ENCODE measurements at places on chromosomes 3 and 15.
A peak's percentile ranks its signal among the peaks of the same experiment; 100 is the strongest.

- no peak for DNase-seq
Measured at GRCh38 chr3:176941689-176942088, 255.6 kb downstream of the TBL1XR1 start.

GRCh38 chr3:154976072-154976983 lies 103.8 kb upstream of the MME start:
- DNase-seq, result no peak

GRCh38 chr3:86175593-86176444 lies 815.1 kb downstream of the VGLL3 start:
- no peak for DNase-seq

DNA sequence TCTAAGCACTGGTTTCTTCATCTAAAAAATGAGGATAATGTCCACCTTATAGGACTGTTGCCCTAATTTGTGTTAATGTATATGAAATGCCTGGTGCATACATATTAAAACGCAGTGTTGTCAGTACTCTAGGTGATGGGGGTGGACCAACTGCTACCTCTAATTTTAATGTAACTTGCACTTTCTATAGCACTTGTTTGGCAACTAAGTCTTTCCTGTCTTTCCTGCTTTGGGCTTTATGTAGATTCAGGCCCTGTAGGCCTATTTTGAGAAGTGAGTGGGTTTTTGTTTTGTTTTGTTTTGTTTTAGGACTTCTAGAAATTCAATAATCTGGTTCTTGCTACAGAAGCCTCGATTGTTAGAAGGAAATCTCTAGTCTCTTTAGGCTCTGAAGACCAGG lies 21.2 kb downstream of the SLC7A14 start:
- no peak for DNase-seq

DNA sequence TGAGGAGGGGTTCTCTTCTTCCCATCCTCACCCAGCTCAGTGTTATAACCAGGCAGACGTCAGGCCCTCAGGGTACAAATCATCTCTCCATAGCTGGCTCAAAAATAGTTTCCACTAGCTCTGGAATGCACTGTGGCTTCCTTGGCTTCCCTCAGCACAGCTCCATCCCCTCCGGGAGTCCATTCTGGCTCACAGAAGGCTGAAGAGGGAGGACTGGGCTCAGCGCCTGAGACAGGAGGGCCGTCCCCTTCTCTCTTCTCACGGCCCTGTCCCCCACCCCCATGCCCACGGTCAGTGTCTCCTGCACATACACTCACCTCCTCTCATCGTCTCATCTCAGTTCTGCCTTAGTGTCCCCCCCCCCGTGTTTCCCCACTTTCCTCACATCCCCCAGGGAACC lies 50.1 kb downstream of the UMPS start:
- DNase-seq, result no peak

DNA sequence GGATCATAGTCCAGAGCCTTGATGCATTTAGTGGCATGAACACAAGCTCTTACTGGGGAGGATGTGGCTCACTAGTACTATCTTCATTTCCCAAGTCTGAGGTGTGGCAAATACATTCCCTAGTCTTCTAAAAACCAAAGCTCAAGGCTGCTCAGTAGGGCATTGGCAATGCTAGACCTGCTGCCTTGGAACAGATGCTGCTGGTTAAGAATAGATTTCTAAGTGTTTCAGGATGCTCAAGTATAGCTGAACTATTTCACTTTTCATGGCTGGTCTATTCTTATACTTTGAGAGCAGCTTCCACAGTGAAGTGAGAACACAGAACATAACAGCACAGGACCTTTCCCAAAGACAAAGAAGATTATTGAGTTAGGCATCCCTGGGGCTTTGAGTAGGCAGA lies 178.8 kb downstream of the CHST2 start:
- no peak for DNase-seq

DNA sequence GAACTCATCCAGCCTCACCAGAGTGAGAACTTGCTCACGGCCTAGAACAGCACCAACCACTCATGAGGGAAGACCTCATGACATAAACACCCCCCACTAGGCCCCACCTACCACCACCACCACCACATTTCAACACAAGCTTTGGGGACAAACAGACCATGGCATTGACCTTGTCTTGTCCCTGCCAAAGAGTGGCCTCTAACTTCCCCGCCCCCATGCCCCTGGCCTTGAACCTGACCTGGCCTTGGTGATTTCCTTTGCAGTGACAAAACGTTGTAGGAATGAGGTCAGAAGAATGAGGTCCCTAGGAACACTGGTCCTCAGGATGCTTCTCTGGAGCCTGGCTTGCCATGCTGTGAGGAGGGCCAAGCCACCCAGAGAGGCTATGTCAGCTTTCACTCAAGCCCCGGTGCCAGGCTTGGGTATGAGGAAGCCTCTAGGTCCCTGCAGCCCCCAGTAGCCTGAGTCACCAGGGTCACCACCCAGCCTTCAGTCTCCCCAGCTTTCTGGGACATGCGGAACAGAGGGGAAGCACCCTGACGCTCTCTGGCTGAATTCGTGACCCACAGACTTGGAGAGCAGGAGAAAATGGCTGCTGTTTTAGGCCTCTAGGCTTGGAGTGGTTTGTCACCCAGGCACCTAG lies 57.9 kb downstream of the TPRA1 start:
- no peak for DNase-seq

DNA sequence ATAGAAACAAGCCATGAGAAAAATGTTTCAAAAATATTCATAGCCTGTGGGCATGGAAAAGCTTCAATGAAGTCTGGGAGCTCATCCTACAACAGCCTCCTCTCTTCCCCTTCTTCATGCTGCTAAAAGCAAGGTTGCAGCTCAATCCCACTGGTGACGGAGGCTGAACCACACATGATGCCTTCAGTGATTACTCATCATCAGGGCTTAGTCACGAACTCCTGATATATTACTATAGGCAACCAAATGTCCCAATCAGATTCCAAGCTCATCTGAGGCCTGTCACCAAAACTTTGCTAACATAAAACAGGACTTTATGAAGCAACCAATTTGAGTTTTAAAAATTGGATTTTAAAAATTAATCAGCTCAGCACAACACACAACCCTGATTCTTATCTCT lies 24.0 kb upstream of the SLC24A5 start:
- no peak for DNase-seq

DNA sequence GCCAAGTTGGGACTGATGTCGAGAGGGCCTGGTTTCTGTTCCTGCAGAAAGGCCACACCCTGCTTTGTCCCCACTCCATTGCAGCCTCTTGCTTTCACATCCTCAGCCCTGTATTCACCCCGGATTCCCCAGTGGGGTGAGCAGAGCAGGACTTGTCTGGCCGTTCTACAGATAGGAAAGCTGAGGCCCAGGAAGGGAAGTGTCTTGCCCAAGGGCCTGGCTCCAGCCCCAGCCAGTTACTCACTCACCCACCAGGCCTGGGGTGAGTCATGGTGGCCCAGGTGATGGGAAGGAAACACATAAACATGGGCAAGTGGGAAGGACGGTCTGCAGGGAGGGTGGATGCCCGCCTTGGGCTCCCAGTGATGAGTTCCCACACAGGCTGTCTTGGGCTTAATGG lies 6.1 kb upstream of the DUSP7 start:
- DNase-seq, result peak; percentile 89

DNA sequence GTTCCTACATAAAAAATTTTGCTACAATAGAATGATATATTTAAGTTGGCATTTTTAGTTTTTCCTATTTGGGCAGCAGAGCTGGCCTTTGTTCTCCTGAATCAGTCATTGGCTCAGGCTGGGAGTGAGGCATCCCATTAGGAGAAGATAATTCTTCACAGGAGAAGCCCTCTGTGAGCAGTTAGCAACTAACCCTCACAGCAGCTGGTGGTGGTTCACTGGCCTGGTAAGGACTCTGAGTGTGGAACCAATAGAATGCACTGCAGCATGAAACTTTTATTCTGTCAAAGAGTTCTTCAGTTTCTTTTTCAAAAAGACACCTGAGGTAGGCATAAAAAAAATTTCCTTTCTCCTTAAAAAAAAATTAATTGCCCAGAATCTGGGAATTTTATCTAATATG lies 562.6 kb downstream of the ZNF385D start:
- no peak for DNase-seq

GRCh38 chr3:51621091-51621892 lies 49.8 kb upstream of the TEX264 start:
- no peak for DNase-seq

- DNase-seq, result peak; percentile 11
Measured at GRCh38 chr15:48520376-48521155, 124.9 kb downstream of the FBN1 start.

GRCh38 chr3:116951610-116952009 lies 242.0 kb downstream of the TUSC7 start:
- DNase-seq, result no peak

DNA sequence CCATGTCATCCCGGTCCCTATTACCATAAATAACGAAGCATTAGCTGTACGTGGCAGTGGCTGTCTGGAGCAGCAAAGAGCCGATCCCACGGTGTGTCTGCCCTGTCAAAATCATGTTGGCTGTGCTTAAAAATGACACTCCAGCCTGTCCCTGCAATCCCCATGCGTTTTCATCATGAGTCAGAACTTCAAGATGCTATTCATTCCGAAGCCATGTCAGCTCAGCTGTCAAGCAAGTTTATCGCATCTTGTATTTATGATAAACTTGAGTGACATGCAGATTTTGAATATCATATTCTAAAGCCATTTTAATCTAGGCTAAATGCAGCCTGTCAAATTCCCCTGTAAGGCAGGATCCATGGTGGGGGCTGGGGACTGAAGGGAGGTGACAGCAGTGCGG lies 152.4 kb downstream of the TJP1 start:
- DNase-seq, result no peak

DNA sequence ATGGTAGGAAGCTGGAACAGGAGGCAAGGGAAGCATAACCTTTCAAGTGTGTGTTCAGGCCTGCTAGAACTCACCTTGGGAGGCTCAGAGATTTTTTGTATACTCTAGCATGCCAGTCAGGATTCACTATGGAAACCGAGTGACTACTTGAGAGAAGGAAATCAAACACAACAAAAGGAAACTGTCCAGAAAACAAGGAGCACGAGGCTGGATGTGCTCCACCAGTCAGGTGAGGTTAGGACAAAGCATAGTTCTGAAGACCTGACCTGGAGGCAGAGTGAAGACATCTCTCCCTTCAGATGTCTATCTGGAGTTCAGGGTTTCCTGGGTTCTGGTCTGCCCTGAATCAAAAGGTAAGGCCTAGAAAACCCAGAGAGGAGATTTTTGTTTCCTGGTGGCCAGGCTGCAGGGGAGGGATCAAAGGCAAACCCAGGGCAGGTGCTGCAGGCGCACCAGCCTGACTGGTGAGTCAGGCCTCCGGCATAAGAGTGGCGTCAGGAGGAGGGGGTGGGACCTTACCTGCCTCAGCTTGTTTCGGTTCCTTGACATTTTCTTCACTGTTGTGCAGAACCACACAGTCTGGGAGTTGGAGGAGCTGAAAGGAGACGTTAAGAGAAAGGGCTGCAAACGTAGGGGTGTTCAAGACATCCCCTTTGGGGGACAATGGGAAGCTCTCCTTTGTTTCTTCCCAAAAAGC lies 52.2 kb upstream of the OSBPL11 start:
- no peak for DNase-seq

DNA sequence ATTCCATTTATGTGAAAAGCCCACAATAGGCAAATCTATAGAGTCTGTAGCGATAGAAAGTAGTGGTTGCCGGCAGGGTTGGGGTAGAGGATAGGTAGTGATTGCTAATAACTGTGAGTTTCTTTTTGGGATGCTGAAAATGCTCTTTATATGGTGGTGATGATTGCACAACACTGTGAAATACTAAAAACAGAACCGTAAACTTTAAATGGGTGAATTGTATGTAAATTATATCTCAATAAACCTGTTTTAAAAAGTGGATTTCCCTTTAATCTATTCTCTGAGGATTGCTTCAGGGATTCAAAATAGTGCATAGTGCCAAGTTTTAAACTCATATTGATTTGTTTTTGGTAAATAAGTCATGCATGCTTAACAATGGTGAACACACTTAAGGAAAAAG lies 140.2 kb downstream of the LPP start:
- DNase-seq, result no peak

GRCh38 chr15:62068071-62068809 lies 1.5 kb downstream of the C2CD4A start:
- peak; percentile 24 for DNase-seq

DNA sequence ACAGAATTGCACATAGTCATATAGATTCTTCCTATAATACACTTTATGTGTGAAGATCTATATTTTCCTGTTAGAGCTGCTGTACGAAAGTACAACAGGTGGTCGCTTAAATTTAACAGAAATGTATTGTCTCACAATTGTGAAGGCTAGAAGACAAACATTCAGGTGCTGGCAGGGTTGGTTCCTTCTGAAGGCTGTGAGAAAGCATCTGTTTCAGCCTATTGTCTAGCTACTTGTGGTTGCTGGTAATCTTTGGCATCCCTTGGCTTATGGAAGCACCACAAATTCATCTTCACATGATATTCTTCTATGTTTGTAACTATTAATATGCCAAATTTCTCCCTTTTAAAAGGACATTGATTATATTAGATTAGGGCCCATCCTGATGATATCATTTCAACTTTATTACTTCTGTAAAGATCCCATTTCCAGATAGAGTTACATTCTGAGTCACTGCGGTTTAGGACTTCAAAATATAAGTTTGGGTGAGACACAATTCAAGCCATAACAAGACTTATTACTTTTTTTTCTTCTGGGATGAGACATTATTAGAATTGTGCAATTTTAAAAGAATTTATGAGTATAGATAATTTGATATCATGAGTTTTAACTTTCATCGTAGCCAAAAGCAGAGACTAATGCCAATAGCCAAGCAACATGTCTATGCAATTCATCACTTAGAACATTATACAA lies 248.1 kb upstream of the BCHE start:
- no peak for DNase-seq

GRCh38 chr3:194607592-194608389 lies 25.4 kb downstream of the TMEM44 start:
- DNase-seq, result no peak

DNA sequence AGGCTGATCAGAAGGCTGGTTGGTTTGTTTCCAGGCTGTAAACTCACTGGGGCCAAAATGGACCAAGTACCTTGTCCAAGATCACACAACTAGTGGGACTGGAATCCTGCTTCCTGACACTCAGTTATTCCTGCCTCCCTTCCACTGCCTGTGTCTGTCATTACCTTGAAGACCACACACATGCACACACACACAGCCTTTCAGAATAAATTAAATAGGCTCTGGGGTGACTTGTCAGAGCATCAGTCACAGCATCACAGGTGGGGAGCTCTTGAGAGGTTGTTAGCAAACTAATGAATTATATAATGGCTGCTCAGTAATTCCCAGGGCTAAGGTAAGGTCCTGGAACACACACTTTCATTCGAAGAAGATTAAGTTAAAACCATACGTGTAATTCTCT lies 231.8 kb downstream of the UACA start:
- DNase-seq, result no peak
